ENCODE measurements at places on chromosomes 2 and 18. TPM values are rescaled to one million over a fixed set of nuclear protein-coding genes. Genes with fewer than 3 reads are reported as not detected.

SF3B6 gene
- total RNA-seq, result 108 TPM

STARD6 gene
- total RNA-seq, result not detected

LYPD1 gene
- total RNA-seq, result 3.1 TPM

VIL1 gene
- not detected for total RNA-seq
